ENCODE measurements at places on chromosomes 7 and 10. TPM values are rescaled to one million over a fixed set of nuclear protein-coding genes. Genes with fewer than 3 reads are reported as not detected.

DNA sequence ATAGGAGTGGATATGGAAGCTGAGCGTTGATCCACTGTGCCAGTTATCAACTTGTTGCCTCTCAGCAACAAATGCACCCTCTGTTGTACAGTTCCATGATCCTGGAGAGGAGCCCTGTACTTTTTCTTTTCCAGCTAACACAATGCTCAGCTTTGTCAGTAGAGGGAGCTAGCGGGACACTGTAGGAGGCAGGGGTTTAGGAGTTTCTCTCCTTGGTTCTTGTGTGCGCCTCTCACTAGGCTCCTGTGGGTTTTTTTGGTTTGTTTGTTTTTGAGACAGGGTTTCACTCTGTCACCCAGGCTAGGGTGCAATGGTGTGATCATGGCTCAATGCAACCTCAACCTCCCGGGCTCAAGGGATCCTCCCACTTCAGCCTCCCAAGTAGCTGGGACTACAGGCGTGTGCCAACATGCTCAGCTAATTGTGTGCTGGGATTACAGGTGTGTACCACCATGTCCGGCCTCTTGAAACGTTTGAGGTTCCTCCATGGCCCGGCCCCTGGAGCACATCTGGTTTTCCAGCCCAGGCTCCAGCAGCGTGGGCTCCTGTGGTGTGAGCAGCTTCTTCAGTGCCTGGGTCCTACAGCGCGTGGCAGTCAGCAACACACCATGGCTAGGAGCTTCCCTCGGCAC, 12.0 kb upstream of the MARVELD1 start:
- H3K36me3 ChIP-seq: no peaks in the 10 kb centered on the region
- H3K4me3 ChIP-seq: no peak overlapping the region
- no peaks in the 10 kb centered on the region for H3K4me1 ChIP-seq
- no peak overlapping the region for H3K27ac ChIP-seq

GRCh38 chr7:92598310-92598981, 8.3 kb upstream of the FAM133B start:
- H3K4me3 ChIP-seq: no peak overlapping the region
- H3K27ac ChIP-seq: no peak overlapping the region
- H3K27me3 ChIP-seq: peaks cover under 1% of the 10 kb centered on the region
- no peaks in the 10 kb centered on the region for H3K36me3 ChIP-seq
- no peak for DNase-seq
- no peaks in the 10 kb centered on the region for H3K4me1 ChIP-seq

GRCh38 chr10:124569623-124570470, 108.2 kb downstream of the LHPP start:
- no peak overlapping the region for H3K27ac ChIP-seq
- H3K27me3 ChIP-seq: no peaks in the 10 kb centered on the region
- DNase-seq: no peak

- peaks cover 5% of the 10 kb centered on the region for H3K36me3 ChIP-seq
- H3K27ac ChIP-seq: no peak overlapping the region
- DNase-seq: no peak
- H3K4me3 ChIP-seq: no peak overlapping the region
- H3K27me3 ChIP-seq: peaks cover 41% of the 10 kb centered on the region
- peaks cover 11% of the 10 kb centered on the region for H3K4me1 ChIP-seq
Measured at GRCh38 chr10:92419740-92420545, 129.0 kb downstream of the MARCHF5 start.

The ZNF727 gene
- total RNA-seq: 0.46 TPM

Data from activated CD4-positive, alpha-beta T cell treated with anti-CD3 and anti-CD28 coated beads, Interleukin-2, amount 10 ng/mL, durations not matched to agents 7 days and 5 days (primary cell).